ENCODE measurements at places on chromosomes 6 and 20.

GRCh38 chr6:14802514-14803160, 443.2 kb upstream of the JARID2 start:
- DNase-seq: no peak

DNA sequence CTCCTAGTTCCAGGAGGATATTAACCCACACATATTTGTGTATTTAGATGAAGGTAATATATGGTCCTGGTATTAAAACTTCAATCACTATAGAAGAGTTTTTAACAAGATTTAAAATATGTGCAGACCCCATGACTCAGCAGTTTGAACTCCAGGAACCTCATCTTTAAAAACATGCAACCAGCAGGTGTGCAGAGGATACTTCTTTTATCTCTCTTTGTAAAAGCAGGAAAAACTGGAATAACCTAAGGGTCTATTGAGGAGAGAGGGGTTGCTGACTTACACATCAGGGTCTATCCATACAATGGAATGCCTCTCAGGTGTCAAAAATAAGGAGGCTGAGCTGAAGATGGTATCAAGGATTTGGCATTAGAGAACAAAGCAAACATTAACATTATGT, 36.9 kb upstream of the TFAP2C start:
- DNase-seq: no peak

DNA sequence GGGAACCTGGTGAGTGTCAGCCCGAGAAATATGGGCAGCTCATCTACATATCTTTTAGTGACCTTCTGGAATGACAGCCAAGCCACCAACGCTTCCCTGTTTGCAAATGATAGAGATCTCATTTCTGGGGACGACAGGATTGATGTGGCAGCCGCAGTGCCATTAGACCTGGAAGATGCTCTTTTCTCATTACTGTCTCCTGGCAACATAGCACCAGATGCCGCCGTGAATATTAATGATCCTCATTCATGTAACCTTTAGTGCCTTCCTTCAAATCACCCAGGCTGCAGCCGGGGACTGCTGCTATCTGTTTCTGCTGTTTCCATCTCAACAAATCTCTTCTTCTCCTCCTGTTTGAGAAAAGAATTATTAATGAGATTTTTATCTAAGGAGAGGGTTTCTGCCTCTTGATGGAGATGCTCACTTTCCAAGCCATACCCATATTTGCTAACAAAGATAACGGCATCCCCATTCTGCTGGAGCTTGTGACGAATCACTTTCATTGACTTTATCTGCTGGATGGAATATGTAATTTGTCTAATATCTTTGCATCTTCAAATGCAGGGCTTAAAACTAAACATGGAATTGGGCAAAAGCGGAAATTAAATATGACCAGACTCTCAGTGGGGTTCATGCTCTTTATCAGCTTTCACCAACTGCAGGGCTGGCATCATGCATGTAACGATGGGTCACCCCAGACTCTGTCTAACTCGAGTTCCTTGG, 74.8 kb upstream of the KIF16B start:
- no peak for DNase-seq

- no peak for DNase-seq
Measured at GRCh38 chr6:328924-329323, 36.6 kb downstream of the DUSP22 start.

- DNase-seq: no peak
Measured at GRCh38 chr6:144920391-144920961, 635.3 kb downstream of the UTRN start.

- DNase-seq: no peak
Measured at GRCh38 chr6:143836150-143836549, 7.0 kb upstream of the LTV1 start.

- no peak for DNase-seq
Measured at GRCh38 chr20:17911927-17912326, 56.7 kb downstream of the SNX5 start.

- DNase-seq: no peak
Measured at GRCh38 chr20:5211803-5212714, 85.3 kb downstream of the CDS2 start.

GRCh38 chr20:53810661-53811355, 217.2 kb upstream of the ZNF217 start:
- DNase-seq: no peak

DNA sequence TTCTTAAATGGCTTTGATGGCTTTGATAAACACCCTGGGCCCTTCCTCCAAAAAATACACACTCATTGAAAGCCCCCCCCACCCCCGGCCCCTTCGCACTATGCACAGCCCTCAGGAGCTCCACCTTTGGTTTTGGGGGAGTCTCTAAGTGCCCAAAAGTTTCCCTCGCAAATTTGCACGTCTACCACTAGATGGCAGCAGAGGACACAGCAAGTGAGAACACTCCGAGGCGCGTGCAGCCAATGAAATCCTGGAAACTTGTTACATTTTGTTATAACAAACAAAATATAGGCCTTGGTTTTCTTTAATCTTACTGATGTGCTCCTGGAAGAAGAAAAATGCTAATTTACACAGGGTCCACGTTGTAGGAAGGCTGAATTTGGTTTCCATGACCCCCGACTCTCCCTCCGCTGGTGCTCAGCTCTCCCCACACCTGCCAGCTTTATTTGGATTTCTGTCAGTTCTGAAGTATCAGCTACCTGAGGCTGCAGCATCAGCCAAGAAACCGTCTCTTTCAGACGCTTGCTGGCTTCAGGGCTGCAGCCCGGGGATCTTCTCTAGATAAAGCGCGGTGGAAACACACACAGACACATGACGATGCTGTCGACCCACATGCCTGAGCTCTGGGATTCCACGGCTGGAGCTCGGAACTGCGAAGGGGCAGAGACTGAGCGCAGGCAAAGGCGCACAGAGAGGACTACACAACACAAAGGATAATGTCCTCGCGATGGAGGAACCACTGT, 148.3 kb upstream of the RPS6KA2 start:
- no peak for DNase-seq

DNA sequence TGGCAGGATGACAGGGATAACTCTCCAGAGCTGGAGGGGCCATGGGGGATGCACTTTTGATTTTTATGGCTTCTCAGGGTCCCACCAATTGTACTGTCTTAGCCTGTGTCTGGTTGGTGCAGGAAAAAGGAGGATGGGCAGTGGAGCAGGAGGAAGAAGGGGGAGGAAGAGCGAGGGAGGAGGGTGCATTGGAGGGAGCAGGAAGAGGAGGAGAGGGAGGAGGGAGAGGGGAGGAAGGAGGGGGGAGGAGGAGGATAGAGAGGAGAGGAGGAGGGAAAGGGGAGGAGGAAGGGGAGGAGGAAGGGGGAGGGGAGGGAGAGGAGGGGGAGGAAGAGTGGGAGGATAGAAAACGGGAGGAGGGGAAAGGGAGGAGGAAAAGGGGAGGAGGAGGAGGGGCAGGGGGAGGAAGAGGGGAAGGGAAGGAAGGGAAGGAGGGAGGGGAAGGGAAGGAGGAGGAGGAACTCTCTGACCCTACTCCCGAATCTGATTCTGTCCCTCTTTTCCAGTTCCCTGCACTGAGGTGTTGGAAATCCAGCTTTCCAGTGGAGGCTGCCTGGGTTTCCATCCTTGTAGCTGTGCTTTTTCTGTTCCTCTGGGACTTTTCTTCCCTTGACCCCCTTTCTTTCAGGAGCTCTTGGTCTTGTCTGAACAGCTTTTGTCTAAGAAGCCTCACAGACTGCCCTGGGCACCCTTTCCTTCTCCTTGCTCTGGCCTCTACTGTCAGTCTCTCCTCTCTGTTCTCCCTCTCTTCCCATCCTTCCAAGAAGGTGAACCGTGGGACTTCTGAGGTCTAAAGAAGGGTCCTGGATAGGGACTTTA, 149.4 kb downstream of the DHX35 start:
- no peak for DNase-seq

DNA sequence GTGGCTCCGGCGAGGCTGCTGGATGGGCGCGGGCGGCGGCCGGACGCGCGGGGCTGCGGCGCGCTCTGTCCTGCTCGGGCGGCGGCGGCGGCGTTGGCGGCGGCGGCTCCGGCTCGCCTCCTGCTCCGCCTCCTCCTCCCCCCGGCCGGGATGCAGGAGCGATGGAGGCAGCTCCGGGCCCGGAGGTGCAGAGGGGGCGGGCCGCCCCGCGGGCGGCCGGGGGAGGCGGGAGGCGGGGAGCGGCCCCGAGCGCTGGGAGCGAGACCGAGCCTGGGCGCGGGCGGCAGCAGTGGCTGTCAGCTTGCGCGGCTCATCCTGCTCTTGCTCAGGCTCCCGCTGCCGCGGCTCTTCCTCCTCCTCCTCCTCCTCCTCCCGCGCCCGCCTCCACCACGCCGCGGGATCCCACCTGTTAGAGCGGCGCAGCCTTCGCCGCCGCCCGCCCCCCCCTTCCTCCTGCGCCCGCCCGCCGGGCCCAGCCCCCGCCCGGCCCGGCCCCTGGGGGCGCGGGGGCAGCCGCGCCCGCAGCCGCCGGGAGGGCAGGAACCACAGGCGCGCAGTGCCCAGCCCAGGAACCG, at the start of gene NOL4L:
NOL4L (minus strand) TSS at position 323 of the 575 bp plus-strand sequence. CDS start 443 bp downstream, outside the sequence.
- DNase-seq: no peak

- no peak for DNase-seq
Measured at GRCh38 chr20:57397693-57398108, 6.5 kb downstream of the RBM38 start.

DNA sequence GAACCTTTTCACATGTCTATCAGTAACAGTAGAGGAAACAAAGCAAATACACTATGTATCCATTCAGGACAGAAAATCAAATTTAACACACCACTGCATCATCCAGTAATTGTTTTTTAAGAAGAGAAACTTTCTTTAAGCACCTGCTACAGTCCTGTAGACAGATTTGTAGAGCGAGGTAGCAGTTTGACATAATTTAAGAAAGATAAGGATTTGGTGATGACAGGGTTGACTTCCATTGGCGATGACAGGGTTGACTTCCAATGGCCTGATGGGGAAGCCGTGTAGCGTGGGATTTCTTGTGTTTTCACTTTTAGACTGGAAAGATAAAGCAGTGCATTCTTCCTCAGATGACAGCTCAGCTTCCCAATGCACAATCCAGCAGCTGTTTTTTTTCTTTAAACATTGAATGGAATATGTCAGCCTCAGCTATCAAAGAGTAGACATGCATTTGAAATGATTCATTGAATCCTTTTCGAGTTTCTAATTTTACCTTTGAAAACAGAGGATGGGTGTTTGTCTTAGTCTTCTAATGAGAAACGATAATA, 68.5 kb downstream of the ECT2L start:
- no peak for DNase-seq

- DNase-seq: peak; percentile 70
Measured at GRCh38 chr6:78810698-78811097, 56.7 kb upstream of the IRAK1BP1 start.

DNA sequence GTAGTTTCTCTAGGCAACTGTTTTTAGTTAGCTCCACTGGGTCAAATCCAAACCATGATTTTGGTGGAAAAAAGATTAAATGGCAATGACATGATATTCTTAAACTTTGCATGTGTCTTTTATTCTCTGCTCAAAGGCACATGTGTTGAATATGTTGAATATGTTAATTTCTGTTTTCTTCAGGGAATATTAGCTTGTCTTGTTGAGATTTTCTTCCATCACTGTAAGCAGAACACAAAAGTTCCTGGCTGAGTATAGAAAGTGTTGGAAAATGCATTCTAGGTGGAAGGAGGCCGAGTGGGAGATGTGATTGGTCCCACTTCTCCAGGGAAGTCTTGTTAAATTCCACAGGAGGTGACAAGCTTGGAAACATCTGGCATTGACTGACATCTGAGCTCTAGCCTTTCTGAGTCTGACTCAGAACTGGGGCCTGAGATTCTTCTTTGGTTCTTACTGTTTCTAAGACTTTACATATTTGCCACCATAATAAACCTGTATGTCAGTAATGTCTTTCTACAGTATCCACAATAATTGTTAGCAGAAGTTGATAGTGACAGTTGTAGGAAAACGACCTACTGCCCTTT, 81.1 kb downstream of the LAMA4 start:
- no peak for DNase-seq

GRCh38 chr6:42026540-42026939, 23.8 kb upstream of the TAF8 start:
- no peak for DNase-seq

DNA sequence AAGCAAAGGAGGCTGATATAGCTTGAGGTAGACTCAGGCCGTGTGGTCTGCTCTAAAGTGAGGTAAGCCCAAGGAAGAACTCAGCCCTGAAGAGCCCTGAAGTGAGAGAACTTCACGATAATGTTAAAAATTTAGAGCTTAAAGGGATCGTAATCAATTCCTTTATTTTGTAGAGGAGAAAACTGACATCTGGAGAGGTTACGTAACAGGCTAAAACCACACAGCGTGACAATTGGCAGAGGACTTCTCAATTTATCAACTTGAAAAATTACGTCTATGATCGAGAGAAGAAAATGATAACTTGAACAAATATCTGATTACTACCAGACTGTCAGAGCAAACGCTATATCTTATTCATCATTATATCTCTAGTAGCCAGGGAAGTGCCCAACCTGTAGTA, 121.8 kb upstream of the FOXO3 start:
- no peak for DNase-seq

- no peak for DNase-seq
Measured at GRCh38 chr6:170073846-170074245, 217.0 kb downstream of the DLL1 start.

GRCh38 chr6:53803081-53803860, 8.5 kb downstream of the LRRC1 start:
- no peak for DNase-seq

DNA sequence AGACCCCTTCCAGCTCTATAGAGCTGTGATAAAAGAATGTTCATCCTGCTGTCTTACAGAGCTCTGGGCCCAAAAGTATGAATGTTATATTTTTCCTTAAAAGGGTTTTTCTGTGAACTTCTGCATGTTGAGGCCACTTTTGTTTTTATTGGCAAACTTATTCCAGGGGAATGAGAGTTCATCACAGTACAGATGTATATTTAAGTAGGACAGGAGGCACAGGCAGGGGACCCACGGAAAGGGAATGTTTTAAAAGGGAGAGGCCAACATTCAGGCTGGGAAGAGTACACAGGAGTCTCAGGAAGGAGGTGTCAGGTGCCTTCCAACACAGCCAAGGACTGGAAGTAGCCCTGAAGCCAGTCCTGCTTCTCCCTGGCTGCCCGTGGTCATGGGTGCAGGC, 148.4 kb downstream of the EYA2 start:
- DNase-seq: no peak

GRCh38 chr6:40799296-40800140, 212.4 kb upstream of the LRFN2 start:
- no peak for DNase-seq

All from breast epithelium (tissue), 4 donors.